ENCODE measurements at places on chromosomes 1 and 21. TPM values are rescaled to one million over a fixed set of nuclear protein-coding genes. Genes with fewer than 3 reads are reported as not detected.

Gene CNR2
- not detected for total RNA-seq

Gene SH3BGR
- total RNA-seq = 3.4 TPM

Gene TATDN3
- total RNA-seq = 22.4 TPM

DNA sequence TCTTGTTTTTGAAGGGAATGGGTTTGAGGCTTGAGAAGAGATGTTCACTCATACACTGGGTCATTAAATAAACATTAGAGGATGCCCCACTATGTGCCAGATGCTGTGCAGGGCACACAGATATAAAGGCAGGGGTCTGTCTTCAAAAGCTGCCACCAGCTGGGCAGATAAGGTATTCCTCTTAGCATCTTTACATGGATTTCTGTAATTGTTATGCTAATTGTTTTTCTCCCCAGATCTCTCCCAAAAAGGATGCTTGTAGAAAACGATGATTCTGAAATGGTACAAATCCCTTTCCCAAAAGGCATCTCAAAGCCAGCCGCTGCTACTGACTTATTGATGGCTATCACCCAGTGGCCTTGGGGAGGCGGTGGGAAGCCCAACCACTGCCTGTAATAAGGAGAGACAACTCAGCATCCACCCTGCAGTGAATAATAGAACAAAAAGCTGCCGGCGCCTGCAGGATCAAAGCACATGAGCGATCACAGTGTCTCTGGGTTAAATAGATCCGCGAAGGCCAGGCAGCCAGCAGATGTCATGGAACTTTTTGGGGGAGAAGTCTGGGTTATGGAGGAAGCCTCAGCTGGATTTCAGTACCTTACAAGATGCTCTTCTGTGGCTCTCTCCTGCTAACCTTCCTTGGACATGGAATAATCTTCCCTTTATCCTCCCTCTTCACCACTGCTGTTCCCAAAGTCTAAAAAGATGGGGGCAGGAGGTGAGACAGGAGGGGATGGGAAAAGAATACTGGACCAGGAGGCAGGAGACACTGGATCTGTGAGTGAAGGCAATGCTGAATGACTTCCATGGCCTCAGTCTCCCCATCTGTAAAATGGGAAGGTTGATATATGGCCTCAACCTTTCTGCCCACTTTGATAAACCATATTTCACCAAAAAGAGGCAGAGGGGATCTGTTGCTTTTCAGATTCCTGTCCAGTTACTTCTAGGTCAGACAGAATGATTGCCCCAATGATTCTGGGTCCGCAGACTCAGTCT, 54.8 kb upstream of the CD34 start:
- no peak for DNase-seq
